ENCODE measurements at places on chromosomes 2 and 18. TPM values are rescaled to one million over a fixed set of nuclear protein-coding genes. Genes with fewer than 3 reads are reported as not detected.

Gene NXPH2
- total RNA-seq, result 1.6 TPM

Gene GBX2
- 2.9 TPM for total RNA-seq

Gene MTIF2
- 35.2 TPM for total RNA-seq

Gene TRIM43
- not detected for total RNA-seq

Gene IL37
- total RNA-seq, result not detected

Gene RNF152
- not detected for total RNA-seq

Gene ALK
- not detected for total RNA-seq

Gene M1AP
- total RNA-seq, result not detected

GRCh38 chr2:120167272-120167671, 55.9 kb downstream of the TMEM185B start:
- no peak for DNase-seq

GRCh38 chr2:20225294-20226151, 593 bp upstream of the SDC1 start:
- peak; percentile 88 for DNase-seq

GRCh38 chr2:48529194-48529593, 760 bp upstream of the STON1 start:
- DNase-seq, result no peak

- DNase-seq, result no peak
Observed at GRCh38 chr18:24776019-24776418, 315.6 kb downstream of the HRH4 start.

- DNase-seq, result no peak
Observed at GRCh38 chr2:7292154-7292691, 375.0 kb downstream of the RNF144A start.

DNA sequence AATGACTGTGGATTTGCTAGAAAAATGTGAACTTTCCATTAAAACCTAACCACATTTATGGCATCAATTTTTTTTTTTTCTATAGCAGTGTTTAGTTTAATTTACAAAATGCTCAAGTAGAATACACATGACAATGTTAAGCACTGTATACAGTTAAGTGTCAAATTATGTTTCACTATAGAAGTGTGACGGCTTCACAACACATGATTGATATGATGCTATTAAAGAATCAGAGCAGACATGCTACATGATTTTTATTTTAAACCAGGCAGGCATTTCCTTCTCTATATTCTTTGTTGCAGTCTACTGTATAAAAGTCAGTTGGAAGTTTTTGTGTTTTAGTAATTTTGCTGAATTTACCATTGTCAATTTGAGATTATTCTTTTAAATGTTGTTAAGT, 43.6 kb downstream of the PROKR1 start:
- no peak for DNase-seq

GRCh38 chr2:99903981-99904380, 238.4 kb downstream of the AFF3 start:
- DNase-seq, result no peak

DNA sequence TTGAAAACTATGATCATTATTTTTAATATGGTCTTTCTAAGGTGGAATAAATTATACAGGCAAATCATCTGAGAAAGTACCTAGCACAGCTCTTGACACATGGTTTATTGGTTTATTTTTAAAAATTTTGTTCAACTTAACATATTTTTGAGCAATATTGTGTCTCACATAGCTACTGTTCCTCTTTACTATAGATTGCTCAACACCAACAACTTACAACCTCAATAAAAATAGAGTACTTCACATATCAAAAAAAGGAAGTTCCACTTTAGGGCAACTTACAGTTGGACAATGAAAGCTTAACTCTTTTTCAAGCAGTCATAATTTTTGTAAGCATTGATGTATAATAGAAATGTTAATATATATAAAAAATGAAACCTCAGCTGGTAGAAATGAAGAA, 440.9 kb upstream of the UBE2E3 start:
- no peak for DNase-seq

- no peak for DNase-seq
Observed at GRCh38 chr2:232872826-232873225, 2.8 kb downstream of the SNORC start.

DNA sequence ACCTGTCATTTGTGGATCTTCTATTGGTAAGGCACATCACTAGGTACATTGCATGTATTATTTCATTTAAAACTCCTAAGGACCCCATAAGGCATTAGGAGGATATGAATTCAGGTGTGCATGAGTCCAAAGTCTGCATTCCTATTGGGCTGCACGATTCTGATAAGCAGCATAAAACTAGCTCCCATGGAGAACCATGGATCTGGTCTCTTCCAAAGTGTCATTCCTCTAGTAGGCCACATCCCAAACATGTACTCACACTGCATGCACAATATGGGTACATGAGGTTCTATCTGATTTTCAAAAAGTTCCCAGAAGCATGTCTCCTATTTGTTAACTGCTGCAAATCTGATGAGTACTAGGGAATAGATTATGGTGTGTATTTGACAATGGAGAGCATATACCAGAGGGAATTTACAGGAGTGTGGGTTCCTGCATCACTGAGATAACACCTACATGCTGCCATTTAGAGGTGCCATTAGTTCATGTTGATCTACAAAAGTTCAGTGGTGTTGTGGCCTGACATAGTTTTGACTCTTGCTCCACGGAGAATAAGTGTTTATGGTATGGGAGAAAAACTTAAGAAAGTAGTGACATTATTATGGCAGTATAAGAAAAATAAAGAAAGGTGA, 11.3 kb downstream of the CYTIP start:
- no peak for DNase-seq

GRCh38 chr2:41847744-41848441, 199.9 kb upstream of the PKDCC start:
- DNase-seq, result no peak

DNA sequence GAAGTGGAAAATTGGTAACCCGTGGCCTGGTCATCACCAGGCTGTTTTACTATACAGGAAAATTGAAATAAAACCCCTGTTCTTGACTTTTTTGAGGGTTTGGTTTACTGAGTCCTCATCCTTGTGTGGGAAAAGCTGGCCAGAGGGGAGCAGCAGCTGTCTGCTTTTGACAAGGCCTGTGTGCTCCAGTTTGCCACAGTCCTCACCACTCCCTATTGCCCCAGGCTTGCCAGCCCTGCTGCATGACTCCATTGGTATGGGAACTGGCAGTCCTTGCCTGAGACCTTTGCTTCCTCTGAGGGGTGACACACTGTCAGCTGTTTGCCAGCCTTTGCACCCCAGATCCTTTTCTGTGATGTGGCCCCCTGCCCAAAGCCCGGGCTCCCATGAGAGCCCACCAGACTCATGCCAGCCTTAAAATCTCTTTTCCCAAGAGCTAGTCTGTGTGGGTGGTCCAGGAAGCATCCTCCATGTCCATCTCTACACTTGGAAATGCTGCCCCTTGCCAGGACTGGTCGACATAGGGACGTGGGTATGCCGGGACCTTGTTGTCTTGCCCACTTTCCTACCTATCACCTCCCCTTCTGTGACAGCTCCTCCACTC, 39.0 kb downstream of the GLI2 start:
- DNase-seq, result no peak

GRCh38 chr2:190511104-190511503, 23.4 kb downstream of the NEMP2 start:
- DNase-seq, result peak; percentile 26

DNA sequence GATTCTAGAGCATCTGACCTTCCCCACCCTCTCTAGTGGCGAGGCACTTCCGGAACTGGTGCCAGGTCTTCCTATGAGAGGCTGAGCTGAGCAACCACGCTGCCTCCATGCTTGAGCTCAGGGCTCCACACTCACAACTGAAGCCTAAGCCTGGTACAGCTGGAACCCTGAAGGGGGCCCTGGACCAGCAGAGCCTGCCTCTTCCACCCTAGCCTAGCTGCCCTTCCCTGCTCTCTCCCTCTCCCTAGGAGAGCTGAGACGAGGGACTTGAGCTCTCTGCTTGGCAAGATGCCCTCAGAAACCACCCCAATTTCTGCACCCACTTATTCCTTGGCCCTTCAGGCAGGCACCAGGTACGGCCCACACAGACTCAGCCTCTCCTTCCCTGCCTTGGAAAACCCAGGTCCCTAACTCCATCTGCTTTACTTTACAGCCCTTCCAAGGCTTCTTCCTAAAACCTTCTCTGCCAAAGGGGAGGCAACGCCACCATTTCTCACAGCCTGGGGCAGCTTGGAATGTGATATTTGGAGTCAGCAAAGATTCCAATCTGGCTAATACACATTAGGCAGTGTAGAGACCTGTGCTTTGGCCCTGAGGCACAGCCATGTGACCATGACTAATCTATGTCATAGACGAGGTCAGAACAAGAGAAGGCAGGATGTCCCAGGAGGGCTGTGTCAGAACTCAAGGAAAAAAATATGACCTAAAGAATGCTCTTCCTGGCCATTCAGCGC, 18.8 kb downstream of the COX7A2L start:
- peak; percentile 63 for DNase-seq

GRCh38 chr18:78611201-78611800, 368.3 kb upstream of the SALL3 start:
- DNase-seq, result no peak

DNA sequence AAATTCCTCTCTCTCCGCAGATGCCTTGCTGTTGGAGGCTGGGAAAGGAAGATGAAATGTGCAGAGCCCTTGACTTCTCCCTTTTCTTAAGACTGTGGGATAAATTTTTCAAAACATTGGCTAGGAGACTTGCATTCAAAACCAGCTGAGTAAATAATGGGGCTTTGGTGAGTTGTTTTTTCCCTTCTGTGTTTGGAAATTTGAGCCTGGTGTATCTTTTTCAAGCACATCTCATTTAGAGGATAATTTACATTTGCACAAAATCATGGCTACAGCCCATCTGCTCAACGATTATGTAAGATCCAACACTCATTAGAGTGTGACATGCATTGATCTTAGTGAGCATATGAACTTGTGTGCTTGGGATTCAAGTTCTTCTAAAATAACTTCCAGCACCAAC, 112.1 kb upstream of the ATP8B1 start:
- DNase-seq, result no peak

DNA sequence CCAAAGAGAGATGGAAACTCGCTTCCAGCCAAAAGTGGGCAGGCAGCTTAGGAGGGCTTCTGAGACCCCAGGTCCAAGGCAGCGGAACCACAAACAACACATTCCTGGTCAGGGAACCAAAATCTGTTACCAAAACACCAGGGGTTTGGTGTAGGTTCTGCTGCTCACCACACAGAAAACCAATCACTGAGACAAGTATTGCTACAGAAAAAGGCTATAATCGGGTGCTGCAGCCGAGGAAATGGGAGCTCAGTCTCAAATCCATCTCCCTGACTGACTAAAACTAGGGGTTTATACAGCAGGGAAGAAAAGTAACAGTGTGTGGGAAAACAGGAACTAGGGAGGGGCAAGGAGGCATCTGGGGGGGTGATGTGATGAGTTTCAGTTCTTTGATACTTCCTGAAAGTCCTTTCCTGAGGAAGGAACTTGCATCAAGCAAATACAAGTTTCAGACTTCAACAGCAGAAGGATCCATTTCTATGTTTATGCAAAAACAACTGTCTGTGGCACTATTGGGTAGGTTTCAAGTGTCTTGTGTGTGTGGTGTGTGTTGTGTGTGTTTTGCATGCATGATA, 108.0 kb downstream of the FAM168B start:
- DNase-seq, result no peak

DNA sequence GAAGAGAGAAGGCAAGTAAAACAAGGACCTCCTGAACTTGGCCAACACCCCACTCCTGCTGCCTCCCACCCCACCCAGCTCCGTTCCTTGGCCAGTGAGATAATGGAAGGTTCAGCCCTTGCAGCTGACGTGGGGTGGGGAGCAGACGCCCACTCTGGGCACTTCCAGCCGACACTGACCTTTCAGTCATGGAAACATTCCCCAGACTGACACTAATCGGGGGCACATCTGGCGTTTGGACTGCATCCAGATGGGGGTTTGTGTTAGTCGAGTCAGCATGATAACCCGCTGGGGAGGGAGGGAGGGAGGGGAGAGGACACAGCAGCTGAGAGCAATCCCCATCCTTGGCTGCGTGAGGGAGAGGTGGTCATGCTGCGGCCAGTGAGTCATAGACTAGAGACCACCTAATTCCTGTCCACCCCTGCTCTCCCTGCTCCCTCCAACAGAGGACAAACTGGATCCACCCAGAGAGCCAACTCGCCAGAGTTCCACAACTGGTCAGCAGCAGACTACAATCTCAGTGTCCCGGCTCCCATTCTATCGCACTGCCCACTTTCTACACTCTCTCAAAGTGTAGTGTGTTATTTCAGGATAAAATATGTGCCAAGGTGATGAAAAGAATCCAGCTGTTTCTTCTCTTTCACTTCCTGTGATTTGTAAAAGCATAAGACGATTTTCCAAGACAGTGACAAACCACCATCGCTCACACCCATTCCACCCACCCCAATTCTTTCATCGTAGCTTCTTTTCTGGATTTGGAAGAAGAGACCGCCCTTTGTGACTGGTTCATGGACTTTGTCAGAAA, 115.4 kb upstream of the PKDCC start:
- peak; percentile 4 for DNase-seq

- no peak for DNase-seq
Observed at GRCh38 chr18:67200665-67201064, 315.9 kb downstream of the DSEL start.

DNA sequence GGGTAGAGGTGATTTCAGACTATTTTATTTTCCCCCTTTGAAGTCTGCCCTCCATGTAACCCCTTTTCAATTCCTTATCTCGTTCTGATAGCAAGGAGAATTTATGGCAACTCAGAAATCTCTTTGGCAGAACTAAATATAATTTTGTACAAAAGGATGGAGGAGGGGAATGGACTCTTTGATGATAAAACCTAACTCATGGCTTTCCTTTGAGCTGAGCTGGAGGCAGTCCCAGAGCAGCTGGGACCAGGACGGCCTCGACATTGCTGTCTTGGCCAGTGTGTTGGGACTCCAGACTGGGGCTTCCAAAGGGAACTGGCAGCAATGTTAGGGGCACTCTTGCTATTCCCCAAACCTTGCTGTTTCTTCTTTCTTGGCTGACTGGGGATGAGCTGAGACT, 47.7 kb downstream of the PAX8 start:
- no peak for DNase-seq

DNA sequence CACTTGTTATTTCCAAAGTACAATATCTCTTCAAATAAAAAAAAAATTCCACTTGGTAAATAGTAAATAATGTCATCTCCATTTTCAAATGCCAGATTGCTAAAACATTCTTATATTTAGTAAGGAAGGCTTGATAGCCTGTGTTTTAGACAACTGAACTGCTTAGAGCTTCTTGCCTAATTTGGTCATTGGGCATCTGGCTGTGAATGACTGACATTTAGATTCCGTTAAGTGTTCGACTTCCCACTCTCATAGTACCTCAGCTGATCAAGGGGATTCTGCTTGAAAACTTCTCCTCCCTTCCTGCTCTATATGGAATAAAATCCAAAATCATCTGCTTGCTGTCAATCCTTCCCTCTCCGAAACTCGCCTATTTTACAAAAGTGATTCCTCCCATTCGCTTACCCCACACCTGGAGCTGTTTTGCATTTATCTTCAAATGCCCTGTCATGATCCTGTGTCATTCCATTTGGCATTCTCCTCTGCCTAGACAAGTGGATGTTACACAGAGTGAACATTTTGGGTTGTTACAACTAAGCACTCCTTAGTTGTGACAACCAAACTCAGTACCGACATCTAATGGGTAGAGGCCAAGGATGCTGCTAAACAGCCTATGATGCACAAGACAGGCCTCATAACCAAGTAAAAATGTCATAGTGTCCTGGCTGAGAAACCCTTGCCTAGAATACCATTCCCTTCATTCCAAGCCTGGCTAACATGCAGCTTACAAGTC, 181.0 kb downstream of the CDH2 start:
- no peak for DNase-seq
